Activated CD4-positive, alpha-beta memory T cell treated with anti-CD3 and anti-CD28 coated beads for 36 hours (primary cell): ENCODE measurements at places on chromosomes 2 and 18. TPM values are rescaled to one million over a fixed set of nuclear protein-coding genes. Genes with fewer than 3 reads are reported as not detected.
A peak's percentile ranks its signal among the peaks of the same experiment; 100 is the strongest.

DNA sequence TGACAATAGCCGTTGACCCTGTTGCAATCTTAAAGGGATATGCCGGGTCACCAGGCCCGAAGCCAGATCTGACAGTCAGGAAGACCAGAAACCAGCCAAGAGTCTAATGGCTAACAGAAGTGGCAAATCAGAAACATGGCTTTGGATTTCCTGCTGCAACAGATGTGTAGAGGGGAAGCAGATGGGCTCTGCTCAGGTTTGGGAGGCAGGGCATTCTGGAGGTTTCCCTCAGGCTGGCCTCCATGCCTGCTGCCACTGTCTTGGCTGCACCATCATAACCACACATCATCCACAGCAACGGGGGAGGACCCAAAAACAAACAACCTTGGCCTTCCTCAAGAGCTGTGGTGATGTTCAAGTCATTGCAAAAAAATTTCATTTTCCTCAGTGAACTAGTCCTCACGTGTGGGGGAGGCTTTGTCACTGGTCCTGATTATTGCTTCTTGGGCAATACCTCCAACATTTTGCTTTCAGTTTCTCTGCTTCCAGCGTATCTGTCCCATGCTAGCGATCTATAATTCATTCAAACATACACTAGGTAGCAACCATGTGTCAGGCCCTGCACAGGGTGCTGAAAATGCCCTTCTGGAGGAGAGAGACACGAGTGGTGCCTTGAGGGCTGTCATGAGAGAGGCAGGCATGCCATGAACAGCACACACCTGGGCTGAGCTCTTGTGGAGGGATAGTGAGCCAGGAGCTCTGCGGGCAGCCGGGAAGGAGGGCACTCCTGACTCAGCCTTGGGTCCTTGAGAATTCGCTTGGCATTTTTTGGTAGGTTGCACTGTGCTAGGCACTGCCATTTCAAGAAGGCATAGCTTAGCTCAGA, 48.2 kb upstream of the LGALSL start:
- no peak for DNase-seq

GRCh38 chr18:3824101-3824500, 374.1 kb downstream of the TGIF1 start:
- DNase-seq = no peak

- DNase-seq = no peak
Measured at GRCh38 chr18:5627776-5628511, 84.1 kb upstream of the EPB41L3 start.

- DNase-seq = no peak
Measured at GRCh38 chr2:189530965-189531637, 49.5 kb downstream of the SLC40A1 start.

GRCh38 chr2:42874949-42875801, 82.8 kb upstream of the HAAO start:
- no peak for DNase-seq

DNA sequence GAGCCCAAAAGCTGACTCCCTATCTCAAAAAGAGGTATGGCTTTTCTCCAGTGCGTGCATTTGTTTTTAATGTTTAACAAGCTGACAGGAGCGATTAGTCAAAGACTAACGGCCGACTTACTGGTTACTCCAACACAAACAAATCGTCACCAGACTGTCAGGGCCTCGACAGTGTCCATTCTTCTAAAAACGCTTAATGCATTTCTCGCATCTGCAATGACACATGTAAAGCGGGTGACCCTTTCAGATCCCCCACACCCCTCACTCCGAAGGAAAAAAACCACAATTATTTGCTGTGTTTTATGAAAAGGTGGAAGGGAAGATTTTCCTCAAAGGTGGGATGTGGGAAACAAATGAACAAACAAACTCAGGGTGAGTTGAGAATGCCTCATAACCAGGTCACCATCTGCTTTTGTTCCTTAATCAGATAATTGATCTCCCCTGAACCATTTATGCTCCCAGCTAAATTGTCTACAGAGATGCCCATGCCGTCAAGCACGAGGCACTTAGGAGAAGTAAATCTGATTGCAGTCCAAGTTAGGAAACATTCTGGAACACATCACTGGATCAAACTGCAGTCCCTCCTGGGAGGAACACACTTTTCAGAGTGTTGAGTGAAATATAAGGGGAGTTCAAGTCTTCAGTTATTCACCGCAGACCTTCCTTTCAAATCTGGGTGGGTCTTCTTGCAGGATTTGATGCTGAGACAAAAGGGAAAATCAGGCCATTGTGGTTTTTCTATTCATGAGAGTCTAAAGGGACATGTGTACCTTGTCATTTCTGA, 340.8 kb downstream of the CMPK2 start:
- no peak for DNase-seq

C2orf15 gene
- 0.48 TPM for total RNA-seq

DNA sequence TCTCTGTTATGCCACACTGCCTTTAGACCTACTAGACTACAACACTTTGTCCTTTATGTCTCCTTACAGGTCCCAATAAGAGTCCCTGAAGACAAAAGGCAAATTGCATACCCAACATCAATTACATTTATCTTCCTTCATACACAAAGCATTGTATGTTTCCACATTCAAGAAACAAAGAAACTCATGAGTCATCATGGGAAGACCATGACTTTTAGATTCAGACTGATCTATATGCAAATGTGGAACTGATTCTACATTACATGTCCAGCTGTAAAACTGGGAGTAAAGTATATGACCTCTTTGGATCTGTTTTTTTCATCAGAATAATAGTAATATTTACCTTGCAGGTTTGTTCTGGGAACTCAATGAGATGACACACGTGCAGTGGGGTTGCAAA, 25.2 kb upstream of the HNMT start:
- no peak for DNase-seq

DNA sequence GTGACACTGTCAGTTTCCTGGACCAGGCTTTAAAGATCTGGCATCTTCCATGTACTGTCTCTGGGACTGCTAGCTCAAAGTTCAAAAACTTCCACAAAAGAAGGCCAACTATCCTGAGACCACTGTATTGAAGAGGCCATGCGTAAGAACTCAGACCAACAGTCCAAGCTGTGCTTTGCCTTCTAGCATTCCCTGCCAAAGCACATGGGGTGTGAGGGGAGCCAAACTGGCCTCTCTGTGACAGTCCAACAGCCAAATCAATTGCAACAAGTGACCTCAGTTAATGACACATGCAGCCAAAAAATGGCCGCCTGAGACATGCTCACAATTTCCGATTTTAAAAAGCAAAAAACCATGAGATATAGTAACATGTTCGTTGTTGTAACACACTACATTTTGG, 160.3 kb upstream of the CDH19 start:
- DNase-seq = no peak

NFATC1 gene
- 83.7 TPM for total RNA-seq

GRCh38 chr2:8684540-8684877, 2.7 kb downstream of the ID2 start:
- DNase-seq = peak; percentile 72

DNA sequence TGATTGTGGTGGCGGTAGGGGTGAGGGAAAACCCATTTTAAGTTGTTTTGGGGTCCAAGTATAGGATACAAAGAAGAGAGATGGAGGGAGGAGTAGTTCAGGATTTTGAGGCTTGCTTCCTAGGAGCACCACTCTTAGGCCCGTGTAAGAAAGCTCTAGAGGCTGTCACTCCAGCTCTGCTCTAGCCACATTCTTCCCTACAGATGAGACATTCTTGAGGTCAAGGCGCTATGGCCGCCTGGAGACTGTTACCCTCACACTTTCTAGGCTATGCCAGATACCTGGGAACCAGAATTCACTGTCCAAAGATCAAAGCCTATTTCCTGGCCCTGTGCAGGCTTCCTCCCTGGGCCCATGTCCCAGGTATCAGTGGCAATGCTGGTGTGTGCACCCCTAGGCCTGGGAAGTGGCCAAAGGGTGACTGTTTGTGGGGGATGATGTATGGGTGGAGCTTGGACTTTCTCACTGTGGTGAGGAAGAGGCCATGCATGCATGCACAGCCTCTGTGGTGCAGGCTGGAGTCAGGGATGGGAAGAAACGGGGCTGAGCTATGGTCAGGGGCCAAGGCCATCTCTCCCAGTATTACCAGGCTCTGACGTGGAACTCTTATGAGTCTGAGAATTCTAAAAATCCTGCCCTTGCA, 7.0 kb upstream of the TTL start:
- no peak for DNase-seq

DNA sequence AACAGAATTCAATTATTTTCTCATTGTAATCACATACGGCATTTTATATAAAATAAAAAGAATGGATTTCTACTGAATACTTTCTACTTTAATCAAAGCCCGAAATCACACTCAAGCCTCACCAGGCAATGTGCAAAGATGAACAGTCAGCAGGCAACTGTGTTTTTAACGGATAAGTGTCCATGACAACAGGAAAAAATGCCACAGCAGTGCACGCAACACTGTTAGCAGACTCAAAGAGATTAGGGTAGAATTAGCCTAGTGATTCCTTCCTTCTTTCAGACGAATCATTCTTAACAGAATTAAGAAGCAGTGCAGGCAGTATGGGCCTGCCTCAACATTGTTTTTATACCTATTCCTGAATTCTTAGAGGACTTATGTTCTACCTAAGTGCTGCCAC, 135.6 kb downstream of the CDH2 start:
- DNase-seq = no peak

RFTN2 gene
- total RNA-seq = not detected

DNA sequence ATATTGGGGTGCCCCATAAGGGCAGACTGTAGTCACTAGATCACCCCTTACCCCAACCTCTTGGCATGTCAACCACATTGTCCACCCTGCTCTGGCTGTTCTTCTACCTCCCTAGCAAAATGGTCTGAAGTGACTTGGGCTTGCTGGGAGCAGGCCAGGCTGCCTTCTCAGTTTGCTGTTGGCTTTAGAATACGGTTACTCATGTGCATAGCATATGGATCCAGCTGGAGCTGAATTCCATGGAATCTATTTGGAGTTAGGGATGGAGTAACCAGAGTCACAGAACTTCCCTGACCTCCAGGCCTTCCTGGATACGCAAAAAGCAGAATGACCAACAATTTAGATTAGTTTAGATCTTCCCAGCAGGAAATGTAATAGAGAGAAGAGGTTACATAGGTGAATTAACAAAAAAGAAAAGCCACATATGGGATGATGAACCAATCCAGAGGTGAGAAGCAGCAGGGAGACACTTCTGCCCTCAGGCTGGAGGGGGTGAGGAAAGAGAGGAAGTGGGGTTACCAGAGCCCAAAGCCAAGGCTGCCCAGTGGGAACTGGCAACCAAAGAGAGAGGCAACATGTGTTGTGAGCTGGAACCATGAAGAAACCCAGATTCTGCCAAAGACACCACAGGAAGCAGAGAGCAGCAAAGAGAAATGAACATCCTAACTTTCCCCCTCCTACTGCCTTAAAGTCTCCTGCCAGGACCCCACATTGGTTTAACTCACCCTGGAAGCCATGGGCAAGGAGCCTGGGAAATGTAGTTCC, 26.1 kb downstream of the PKDCC start:
- no peak for DNase-seq

DNA sequence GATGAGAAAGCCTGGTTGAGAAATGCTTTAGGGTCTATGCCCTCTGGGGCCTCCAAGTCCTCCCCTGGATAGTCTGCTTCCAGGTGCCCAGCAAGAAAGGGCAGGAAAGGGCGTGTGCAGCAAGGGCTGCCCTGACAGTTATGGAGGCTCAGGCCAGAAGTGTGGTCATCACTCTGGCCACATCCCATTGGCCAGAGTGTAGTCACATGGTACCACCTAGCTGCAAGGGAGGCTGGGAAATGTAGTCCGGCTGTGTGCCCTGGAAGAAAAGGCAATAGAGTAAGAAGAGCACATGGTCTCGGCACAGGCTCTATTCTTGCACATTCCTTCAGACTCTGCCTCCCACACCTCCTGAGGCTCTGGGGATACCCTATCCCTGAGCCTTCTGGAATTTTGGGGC, 35.7 kb downstream of the ODC1 start:
- peak; percentile 66 for DNase-seq

DNA sequence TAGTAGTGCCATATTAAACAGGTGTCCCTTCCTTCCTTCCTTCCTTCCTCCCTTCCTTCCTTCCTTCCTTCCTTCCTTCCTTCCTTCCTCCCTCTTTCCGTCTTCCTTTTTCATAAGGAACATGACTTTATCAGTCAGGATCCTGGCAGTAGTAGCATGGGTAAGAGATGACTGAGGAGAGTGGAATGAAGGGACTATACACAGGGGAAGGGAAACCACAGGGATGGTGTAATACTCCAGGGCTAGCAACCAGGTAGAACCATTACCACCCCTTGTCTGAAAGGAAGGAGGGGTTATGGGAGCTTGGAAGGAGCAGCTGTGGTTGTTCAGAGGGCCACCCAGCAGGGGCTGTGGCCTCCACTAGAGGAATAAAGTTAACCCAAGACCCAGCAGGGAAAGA, 23.2 kb upstream of the KDM3A start:
- no peak for DNase-seq

- DNase-seq = peak; percentile 24
Measured at GRCh38 chr2:227415538-227416424, 28.0 kb upstream of the SCYGR1 start.

DNA sequence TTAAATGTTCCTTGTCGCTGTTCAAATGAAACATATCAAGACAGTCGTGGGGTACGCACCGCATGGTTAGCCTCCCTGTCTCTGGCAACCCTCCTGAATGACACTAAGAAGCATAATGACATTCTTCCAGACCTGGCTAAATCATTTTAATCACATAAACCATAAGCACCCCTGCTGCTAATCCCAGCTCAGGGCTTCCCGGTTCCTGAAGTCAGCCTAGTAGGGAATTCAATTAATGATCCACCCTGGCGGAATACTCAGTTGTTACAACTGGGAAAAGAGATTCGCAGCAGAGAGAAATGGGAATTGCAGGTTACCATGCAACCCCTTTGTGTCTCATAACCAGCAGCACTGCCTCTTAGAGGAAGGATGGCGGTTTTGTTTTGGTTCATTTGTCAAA, 200.8 kb upstream of the AGAP1 start:
- DNase-seq = no peak

GRCh38 chr2:220847006-220847405, 725.1 kb downstream of the EPHA4 start:
- no peak for DNase-seq

CLHC1 gene
- 5.5 TPM for total RNA-seq

- DNase-seq = no peak
Measured at GRCh38 chr2:200121931-200122330, 166.5 kb downstream of the MAIP1 start.

DNA sequence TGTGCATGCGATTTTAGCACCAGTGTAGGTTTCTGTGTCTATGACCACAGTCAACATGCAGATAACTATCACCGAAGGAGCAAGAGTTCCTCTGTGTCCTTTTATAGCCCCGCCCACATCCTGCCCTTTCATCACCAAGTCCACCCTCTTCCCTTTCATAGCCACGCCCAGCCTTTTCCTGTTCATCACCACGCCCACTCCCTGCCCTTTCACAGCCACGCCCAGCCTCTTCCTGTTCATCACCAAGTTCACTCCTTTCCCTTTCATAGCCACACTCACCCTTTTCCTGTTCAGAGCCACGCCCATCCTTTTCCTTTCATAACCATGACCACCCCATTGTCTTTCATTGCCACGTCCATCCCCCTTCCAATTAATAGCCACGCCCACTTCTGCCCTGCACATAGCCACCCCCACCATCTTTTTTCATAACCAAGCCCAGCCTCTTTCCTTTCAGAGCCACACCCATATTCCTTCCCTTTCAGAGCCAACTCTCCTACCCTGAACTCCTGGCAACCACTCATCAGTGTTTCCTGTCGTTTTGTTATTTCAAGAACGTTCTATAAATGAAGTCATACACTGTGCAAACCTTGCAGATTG, 273.9 kb downstream of the MYT1L start:
- peak; percentile 79 for DNase-seq
